ENCODE measurements at places on chromosomes 13 and 19.

GRCh38 chr13:42056146-42056545 lies 7.7 kb downstream of the DGKH start:
- peak; percentile 31 for DNase-seq

DNA sequence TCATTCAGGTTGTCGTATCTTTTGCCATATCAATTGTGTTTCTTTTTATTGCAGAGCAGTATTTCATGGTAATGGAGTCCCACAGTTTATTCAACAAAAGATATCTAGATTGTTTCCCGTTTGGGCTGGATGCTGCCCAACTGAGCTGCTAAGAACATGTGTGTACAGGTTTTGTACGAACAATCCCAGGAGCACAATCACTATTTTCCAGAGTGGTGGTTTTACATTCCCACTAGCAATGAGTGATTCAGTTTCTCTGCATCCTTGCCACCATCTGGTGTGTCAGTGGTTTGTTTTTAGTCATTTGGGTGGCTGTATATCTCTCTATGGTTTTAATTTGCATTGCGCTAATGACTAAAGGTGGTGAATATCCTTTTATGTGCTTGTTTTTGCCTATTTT lies 52.7 kb upstream of the ZDHHC20 start:
- DNase-seq = no peak

DNA sequence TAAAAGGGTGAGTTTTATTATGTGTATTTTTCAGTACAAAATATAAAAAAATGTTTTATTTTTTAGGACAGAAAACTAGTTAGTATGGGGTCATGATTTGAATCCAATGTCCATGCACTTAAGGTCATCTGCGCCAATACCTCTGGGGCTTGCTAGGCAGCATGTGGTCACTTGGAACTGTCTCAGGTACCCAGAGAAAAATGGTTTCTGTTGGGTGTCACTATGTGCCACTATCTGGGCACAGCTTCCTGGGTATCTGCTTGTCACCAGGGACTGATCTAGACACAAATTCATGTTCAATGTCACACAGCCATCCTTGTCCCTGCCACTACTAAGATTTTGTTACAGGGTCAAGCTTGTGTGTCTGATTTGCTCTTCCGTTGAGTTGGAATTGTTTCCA lies 100.4 kb downstream of the RGCC start:
- DNase-seq = no peak

DNA sequence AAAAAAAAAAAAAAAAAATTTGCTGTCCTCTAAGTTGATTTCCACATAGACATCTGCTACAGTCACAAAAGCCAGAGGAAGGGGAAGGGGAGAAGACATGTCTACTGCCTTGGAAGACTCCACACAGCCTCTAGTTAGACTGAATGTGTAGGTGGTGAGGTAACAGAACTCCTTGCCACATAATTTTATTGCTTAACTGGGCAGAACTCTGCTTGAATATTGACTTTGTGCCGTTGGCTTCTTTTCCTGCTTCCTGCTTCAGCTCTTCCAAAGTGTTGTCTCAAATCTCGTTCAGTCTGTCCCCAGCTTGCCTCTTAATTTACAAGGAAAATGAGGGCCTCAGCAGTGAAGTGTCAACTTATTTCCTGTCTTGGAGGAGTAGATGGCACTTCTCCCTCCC lies 37.1 kb downstream of the ESD start:
- peak; percentile 63 for DNase-seq

- DNase-seq = no peak
Observed at GRCh38 chr13:88103824-88104223, 432.7 kb downstream of the SLITRK5 start.

DNA sequence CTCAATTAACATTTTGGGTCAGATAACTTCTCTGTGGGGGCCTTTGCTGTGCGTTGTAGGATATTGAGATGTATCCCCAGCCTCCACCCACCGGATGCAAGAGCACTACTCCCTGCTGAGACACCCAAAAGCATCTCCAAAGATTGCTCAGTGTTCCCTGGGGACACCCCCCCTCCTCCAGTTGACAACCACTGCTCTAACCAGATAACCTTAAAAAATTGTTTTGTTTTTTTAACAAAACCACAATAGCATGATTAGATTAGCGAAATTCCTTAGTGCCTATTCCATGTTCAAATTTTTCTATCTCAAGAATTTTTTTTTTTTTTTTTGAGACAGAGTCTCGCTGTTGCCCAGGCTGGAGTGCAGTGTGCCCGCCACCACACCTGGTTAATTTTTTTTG lies 2.6 kb upstream of the EPN1 start:
- no peak for DNase-seq

- peak; percentile 77 for DNase-seq
Observed at GRCh38 chr19:17579661-17580244, 24.3 kb downstream of the COLGALT1 start.

DNA sequence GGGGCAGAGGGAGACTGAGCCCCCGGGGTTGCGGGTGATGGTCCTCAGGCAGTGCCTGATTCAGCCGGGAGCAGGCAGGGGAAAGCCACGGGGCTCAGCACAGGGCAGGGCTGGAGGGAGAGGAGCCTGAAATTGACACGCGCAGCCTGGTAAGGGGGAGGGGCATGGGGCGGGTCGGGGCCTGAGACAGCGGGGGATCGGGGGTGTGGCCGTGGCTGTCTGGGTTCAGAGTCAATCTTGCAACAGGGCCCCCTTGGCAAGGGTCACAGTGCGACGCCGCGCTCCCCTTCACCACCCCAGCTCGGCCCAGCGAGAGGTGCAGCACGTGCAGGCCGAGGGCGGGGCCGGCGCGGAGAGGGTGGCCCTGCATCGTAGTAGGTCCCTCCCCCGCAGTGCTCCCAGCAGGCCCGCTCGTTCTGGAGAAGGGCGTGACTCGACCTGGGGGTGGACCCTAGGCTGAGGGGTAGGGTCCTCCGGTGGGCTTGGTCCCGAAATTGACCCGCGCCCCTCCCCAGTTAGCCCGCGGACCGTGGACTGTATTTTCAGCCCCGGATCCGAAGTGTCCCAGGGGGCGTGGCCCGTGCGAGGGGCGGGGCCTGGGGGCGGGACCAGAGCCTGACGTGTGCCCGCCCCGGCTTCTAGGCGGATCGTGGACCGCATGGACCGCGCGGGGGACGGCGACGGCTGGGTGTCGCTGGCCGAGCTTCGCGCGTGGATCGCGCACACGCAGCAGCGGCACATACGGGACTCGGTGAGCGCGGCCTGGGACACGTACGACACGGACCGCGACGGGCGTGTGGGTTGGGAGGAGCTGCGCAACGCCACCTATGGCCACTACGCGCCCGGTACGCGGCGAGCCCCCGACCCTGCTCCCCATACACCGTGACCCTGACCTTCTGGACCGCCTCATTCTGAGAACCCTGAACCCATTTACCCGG lies 6.0 kb downstream of the RCN3 start:
- peak; percentile 55 for DNase-seq

DNA sequence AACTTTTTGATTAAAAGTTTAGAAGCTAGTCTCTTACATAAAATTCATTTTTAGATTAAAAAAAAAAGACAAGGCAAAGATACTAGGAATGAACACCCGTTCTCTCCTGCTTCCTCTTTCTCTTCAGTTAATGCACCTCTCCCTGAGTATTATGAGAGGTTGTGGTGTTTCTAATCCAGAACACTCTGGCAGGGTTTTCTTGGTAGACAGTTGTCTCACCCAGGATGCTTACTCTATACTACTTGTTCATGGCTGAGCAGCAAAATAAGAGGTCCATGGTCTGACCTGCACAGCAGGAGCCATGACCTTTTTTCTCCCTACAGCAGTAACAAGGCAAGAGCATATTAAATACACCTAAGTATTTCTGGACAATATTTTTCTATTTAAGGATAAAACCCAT lies 62.0 kb downstream of the MICU2 start:
- no peak for DNase-seq

- DNase-seq = no peak
Observed at GRCh38 chr19:53518121-53518520, 19.8 kb upstream of the ZNF331 start.

DNA sequence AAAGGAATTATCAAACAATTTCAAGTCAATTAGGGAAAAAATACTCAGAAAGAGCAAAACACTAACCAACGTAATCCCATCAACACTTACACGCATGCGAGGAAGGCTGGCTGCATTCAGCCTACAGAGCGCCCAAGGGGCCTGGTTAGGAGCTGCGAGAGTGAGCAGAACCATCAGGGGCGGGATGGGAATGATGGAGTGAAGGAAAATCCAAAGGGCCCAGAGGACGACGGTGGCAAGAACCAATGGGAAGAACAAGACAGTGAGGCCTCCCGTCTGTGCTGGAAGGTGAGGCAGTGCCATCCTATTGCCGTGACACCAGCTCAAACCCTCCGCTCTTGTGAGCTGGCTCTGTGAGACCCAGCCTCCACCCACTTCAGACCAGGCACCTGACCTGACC lies 253.0 kb downstream of the IRS2 start:
- no peak for DNase-seq

- DNase-seq = no peak
Observed at GRCh38 chr19:1859331-1859781, 4.0 kb downstream of the KLF16 start.

GRCh38 chr19:18223860-18224524 lies 2.2 kb downstream of the PDE4C start:
- peak; percentile 62 for DNase-seq

- DNase-seq = no peak
Observed at GRCh38 chr13:85833921-85834320, 34.7 kb upstream of the SLITRK6 start.

DNA sequence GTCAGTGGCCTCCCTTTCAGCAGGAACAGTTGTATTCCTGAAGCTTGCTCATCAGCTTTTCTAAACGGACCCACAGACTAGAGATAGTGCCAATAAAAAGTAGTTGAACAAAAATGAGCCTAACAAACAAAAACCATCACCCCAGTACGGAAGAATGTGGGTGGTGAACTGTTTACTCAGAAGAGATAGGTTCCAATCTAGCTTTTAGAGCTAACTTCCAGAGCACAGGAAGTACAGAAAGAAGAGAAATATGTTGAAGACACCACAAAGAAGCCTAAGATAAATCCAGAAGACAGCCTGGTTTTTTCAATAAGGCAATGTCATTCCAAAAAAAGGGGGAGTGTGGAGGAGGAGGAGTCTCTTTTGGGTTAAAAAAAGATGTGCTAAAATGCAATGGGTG lies 2.8 kb upstream of the LMO7 start:
- DNase-seq = no peak

DNA sequence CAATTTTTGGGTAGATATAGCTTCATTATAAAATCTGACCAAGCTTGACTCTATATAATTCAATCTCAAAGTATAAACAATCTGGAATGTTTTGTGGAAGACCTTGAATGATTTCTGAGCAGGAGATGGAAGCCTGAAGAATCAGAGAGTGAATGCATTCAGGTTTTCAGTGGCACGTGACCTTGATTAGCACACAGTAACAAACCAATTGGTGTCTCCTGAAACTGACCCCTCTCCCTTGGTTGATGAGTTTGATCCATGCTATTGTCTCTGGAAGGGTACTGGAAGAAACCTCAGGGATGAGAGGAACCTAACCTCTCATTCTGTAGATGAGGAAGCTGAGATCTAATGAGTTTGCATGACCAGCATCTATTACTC lies 39.6 kb downstream of the PCDH8 start:
- DNase-seq = no peak

GRCh38 chr13:28442839-28443238 lies 52.1 kb downstream of the FLT1 start:
- DNase-seq = no peak

GRCh38 chr13:110107568-110108347 lies 199.2 kb downstream of the COL4A1 start:
- DNase-seq = no peak

GRCh38 chr19:48218997-48219396 lies 36.7 kb downstream of the CARD8 start:
- DNase-seq = no peak

DNA sequence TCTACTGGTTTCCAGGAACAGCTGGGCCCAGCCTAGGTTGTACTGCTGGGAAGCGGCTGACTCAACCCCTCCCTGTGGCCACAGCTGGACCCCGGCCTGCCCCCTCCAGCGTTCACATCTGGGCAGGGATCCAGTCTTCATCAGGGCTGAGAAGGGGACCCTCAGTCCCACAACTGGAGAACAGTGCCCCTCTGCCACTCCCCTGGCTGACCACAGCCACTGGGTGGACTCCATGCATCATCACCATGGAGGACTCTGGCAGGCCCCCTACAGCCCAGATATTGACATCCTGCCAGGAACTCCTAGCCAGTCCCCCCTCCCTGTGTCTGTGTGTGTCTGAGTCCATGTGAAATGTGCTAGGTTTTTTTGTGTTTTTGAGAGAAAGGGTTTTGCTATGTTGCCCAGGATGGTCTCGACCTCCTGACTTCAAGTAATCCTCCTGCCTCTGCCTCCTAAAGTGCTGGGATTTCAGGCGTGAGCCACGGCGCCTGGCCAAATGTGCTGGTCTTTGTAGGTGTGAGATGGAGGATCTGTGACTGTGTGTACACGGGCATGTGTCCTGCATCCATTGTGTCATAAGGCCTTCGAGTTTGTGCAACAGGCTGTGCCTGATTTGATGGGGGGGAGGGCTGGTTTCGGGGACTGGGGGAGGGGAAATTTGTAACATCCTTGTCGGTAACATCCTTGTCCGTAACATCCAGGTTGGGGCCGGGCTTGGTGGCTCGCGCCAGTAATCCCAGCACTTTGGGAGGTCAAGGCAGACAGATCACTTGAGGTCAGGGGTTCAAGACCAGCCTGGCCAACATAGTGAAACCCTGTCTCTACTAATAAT lies 4.0 kb upstream of the HOOK2 start:
- no peak for DNase-seq

- DNase-seq = no peak
Observed at GRCh38 chr19:51916167-51916566, 11.1 kb upstream of the ZNF613 start.

DNA sequence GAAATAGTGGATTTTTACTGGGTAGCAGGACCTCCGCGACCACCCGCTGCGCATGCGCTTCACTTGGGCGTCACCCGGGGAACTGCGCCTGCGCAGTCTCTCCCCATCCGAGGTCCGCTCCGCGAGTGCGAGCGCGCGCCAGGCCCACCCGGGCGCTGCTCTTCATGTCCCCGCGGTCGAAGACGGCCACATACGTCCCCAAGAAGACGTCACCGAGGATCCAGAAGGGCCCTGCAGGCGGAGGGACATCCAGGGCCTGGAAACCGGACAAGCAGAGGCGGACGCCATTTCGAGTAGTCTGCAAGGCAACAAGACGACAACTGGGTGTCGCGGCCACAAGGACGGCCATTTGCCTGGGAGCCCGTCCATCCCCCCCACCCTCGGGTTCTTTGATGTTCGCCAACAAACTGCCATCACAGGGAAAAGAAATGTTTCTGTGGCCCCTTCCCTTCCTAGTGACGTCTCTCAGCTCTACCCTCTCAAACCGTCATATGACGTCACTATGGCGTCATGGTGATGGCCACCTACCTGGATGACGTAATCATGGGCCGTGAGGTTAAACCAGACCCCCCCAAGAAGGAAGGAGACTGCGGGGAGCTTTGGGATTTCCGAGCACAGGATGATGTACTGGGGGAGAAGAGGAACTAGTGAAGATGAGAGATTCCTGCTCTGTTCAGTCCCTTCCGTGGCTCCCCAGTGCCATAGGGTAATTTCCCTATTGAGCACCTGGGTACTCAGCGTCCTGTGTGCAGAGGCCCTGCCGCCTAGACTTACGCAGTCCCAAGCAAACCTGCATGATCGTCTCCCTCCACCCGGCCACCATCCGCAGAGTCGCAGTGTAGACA lies 6.7 kb downstream of the NAPSA start:
- peak; percentile 73 for DNase-seq

- no peak for DNase-seq
Observed at GRCh38 chr19:55432241-55432959, 10.7 kb downstream of the SHISA7 start.
